ENCODE measurements at places on chromosomes 1 and 21.

DNA sequence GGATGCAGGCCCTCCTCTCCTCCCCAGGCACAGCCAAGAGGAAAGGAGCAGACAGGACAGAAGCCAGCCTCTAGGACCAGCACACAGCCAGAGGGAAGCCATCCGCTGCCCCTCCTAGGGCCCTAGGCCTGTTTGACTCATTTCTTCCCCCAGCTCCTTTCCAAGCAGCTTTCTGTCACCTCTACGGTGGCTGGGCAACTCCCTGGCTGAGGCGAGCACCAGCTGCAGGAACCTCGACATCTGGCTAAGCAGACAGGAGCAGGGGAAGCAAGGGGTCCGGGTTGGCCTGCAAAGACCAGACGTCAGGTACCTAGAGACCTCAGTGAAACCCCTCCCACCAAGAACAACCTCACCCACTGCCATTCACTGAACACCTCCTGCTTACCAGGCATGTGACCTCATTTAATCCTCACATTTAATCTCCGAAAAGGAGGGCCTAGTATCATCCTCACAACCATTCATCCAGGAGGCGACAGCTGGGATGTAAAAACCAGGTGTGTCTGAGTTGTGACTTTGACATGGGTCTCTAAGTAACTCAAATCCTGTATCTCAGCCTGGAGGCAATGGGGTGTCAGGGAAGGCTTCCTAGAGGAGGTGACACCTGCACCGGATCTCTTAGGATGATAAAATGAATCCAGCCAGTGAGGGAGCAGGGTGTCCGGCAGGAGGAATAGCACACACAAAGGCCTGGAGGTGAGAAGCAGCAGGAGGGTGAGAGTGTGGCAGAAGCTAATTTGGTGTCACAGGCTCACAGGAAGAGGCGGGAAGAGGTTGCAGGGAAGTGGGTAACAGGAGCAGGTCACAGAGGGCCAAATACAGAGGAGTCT is 5.9 kb downstream of the LRP8 start:
- DNase-seq = no peak

DNA sequence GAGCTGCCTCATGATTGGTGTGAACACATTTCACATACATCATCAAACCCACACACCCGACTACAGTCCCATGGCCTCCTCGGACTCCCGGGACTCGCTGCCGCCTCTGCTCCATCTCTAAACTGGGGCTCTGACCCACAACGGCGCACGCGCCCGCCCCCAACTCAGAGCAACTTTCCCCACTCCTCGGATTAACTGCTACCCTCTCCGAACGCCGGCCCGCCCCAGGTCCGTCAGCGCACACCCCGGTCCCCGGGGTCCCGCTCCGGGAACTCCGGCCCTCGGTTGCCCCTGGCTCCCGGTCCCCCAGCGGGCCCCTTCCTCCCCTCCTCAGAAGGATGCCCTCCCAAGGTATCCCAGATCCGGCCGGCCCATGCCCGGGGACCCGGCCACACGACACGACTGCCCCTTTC is 740 bp downstream of the DSTYK start:
- DNase-seq = peak; percentile 59

- DNase-seq = no peak
These were observed 21.8 kb downstream of the RSPH1 start for GRCh38 chr21:42474043-42474831.

DNA sequence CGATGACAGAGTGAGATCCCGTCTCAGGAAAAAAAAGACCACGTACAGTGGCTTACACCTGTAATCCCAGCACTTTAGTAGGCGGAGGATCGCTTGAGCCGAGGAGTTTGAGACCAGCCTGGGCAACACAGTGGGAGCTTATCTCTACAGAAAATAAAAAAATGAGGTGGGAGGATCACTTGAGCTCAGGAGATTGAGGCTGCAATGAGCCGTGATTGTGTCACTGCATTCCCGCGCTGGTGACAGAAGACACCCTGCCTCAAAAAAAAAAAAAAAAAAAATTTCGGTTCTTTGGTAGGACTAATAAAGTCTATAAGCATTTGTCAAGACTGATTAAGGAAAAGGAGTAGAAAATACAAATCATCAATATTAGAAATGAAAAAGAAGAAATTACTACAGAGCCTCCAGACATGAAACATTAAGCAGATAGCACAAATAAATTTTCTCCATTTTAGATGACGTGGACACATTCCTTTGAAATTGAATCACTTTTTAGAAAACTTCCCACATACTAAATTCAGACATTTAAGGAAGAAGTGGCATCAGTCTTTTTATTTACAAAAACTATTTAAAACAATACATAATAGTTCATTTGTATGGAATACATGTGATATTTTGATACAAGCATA is 30.4 kb downstream of the MORC3 start:
- DNase-seq = peak; percentile 61

DNA sequence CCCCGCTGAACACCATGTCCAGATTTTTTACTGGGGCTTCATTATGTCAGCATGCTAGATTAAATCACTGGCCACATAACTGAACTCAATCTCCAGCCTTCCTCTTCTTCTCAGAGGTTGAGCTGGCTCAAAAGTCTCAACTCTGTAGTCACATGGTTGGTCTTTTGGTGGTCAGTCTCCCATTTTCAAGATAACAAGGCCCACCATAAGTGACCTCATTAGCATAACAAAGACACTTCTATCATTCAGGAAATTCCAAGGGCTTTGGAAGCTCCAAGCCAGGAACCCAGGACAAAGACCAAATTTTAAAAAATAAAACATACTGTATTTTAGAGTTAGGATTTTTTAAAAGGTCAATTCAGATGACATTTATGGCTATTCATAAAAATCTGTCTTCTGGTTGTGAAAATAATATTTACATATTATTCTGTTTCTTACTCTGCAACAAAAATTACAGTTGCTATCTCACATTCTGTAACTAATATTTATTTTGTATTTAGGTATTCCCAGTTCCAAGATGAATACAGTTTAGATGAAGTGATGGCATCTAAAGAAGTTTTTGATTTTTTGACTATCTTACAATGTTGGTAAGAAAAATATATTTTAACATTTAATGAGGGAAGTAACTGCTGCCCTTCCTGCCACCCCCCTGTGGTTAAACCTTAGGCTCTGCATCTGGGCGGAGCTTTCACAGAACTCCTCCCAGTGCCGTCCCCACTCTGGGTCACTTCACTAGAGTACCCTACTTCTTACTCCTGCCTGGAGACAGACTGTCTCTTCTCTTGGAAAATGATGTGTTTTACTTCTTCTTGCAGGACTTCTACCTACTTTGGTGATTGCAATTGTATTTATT is 49.3 kb downstream of the SCP2 start:
- DNase-seq = no peak

DNA sequence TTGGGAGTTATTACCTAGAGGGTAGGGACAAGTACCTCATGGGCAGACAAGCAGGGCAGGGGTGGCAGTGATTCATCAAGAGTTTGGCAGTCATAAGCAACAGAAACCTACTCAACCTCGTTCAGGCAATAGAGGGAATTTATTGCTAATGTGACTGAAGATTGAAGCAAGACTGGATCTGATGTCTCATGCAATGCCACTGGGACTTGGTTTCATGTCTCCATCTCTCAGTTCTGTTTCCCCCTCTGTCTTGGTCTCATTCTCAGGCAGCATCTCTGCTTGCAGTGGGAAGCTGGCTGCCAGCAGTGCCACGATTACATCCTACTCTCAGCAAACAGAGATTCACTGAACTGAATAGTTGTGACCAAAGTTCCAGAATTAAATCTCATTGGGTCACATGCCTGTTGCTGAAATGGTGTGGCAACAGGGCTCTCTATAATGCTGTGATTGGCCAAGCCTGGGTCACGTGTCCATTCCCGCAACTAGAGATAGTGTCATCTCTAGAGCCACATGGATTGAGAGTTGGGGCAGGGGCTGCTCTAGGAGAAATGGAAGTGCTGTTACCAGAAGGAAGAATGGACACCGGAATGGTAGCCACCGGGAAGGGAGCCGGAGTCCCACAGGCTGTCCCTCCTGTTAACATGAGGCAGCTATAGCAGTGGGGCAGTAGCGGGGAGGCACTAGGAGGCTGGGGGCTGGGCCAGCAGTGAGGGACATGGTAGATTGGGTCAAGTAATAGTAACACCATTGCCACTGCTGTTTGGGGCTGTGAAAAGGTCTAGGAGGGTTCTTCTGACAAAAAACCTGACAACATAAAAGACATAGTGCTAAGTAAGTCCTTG is 3.9 kb upstream of the CDC42 start:
- peak; percentile 31 for DNase-seq

- peak; percentile 36 for DNase-seq
These were observed 2.3 kb downstream of the SPEN start for GRCh38 chr1:15849775-15850324.

DNA sequence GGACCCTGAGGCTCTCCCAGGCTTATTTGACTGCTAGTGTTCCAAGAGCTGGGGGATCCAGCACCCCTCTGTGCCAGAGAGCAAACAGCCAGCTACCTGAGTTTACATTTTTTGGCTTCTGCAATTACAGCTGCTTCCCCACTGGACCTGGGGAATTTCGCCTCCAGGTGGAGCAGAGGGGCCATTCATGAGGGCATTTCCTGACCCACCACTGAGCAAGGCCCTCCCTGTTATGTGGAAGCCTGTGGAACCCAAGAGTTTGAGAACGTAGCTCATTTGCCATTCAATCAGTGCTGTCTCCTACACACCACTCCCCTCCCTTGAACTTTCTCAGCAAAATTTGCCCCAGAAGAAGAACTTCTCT is 42.7 kb upstream of the TMEM51 start:
- DNase-seq = no peak

DNA sequence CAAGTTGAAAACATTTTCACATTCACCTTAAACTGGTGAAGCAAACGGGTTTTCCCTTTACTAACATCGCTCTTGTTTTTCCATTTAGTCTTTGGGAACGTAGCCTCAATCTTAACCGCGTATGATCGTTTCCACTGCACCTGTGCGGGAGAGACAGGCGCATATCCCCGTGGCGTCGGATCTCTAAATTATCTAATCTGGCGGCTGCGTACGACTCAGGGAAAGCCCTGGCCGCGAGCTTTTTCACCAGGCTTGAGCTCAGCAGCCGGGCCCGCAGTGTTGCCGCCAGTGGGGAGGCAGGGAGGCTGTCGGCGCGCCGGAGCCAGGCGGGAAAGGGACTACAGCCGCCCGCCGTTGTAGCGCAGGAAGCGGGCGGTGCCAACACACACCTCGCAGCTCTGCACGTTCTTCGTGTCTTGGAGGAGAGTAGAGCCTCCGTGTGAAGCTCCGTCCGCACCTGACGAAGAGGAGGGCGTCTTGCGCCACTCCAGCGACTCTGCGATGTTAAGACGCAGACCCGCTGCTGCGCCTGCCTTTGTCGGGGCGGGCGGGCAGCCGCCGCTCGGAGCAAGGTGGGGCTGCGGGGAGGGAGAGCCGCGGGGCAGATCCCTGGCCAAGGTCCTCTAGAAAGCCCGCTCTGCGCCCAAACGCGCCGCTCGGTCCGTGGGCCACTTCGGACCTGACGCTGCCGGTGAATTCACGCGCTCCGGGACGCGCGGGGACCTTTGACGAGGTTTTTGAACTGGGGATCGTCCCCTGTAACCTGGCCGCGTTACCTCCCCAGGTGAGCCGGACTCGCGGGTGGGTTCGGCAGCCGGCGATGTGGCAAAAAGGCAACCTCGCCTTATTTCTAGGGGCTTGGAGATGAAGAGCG is 18.5 kb upstream of the TBX15 start:
- no peak for DNase-seq

Measured in GM03348 (cell line).